ENCODE measurements at places on chromosomes 2 and 18.

DNA sequence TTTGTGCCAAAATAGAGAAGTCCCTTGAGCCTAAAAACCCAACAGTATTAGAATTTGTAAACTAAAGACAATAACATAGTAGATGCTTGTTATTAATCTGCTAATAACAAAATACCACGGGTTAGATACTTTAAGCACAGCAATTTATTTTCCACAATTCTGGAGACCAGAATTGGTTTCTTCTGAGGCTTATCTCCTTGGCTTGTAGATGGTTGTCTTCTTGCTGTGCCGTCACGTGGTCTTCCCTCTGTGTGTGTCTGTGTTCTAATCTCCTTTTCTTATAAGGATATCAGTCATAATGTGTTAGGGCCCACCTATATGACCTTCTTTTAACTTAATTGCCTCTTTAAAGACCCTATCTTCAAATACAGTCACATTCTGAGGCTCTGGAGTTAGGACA lies 260.1 kb downstream of the CYRIA start:
- DNase-seq: no peak

DNA sequence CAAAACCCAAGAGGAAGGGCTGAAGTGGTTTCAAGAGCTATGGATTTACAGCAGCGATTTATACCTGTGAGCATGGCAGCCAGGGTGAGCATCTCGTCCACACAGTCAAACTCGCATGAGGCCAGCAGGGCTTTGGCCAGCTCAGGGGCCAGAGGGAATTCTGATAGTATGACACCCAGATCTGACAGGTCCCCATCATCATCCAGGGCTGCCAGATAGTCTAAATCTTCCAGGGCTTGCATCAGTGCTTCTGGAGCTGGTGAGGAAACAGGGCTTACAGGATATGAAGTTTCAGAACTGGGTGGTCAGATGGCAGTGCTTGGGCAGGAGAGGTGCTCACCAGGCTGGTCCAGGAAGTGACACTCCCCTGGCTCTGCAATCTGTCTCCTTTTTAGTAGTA lies 3.5 kb downstream of the DQX1 start:
- DNase-seq: no peak

DNA sequence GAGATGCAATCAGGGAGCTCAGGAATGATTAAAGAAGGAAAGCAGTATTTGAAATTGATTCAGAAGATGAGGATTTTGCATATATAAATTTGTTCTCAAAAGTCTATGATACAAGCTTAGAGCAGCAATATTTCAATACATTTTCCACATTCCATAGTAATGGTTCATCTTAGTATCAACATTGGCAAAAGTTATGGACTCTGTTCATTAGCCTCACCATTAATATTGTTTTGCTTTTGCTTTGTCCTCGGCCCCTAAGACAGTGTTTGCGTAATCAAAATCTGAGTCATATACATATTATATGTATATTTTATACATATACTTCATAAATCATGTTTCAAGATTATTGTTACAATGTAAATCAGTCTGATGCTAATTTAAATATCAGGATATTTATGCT lies 176.6 kb downstream of the CNTNAP5 start:
- no peak for DNase-seq

GRCh38 chr2:46982351-46983064 lies 66.9 kb upstream of the MCFD2 start:
- DNase-seq: no peak

- no peak for DNase-seq
Observed at GRCh38 chr2:23293063-23293462, 91.9 kb upstream of the KLHL29 start.

GRCh38 chr2:240596491-240596931 lies 10.0 kb downstream of the CAPN10 start:
- DNase-seq: no peak

DNA sequence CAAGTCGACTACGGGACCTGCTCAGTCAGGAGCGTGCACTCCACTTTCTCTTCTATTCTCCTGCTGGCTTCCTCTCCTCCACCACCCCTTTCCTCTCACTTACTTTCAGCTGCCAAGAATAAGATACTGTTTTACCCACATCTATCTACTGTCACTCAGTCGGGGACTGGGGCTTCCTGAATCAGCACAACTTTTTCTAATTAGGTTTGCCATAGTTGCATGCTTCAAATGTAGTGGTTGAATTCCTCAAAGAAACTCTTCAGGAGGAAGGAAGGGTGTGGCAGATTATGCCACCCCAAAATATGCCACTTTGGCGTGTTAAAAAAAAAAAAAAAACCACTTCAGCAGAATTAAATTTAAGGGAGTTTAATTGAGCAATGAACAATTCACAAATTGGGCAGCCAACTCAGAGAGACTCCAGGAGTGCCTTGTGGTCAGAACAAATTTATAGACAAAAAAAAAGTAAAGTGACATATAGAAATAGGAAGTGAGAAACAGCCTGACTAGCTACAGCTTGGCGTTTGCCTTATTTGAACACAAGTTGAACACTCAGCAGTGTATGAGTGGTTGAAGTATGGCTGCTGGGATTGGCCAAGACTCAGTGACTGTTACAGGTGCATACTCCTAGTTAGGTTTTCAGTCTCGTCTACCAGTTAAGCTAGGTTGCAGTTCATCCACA lies 32.5 kb upstream of the RMDN2 start:
- DNase-seq: peak; percentile 31

DNA sequence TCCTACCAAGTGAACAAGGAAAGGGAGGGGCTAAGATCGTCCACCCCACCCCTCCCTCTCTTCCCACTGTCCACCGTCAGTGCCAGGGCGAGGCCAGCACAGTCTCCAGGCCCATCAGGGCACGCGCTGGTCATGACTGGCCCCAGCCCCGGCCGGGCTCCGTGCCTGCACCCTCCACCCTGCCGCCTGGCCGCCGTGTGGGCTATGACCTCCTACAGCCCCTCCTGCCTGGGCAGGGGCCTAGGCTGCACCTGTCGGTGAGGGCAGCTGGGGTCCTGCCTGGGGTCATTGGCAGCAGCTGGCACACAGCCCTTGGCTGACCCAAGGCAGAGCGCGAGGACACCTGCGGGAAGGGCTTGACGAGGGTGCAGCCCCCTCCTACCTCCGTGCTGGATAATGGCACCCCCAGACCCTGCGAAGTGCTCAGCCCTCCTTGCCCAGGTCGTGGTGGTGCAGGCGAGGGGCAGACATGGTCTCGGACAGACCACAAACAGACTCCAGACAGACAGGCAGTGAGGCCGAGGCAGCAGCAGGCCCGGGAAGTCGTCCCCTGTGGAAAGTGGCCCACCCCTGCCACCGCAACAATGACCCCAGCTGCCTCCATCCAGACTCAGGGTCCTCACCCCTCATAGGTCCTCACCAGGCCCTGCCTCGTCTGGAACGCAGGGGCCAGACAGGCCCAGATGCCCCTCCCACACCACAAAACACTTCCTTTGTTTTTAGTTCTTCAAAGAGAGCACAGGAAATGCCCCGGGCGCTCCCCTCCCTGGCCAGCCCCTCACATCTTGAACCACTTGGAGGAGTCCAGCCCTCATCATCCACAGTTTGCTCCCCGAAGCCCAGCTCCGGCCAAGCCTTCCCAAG lies 43.1 kb upstream of the GPC1 start:
- no peak for DNase-seq

DNA sequence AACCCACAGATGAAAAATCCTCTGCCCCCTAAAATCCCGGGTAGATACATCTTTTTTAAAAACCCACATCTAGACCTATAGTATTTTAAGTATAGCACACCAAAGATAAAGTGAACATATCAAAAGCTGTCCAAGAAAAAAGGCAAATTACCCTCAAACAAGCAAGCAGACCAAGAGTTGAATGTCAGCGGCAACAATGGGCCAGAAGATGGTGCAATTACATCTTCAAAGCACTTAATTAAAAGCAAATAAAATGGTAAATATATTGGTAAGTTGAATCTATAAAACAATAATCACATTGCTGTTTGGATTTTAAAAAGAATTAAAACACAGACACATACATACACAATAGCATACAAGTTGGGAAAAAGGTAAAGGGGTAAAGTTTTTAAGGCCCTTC lies 98.5 kb downstream of the MYOM1 start:
- no peak for DNase-seq

GRCh38 chr2:54675738-54676137 lies 47.7 kb upstream of the EML6 start:
- no peak for DNase-seq

- no peak for DNase-seq
Observed at GRCh38 chr2:228131833-228132232, 49.7 kb downstream of the SPHKAP start.

All from GM12891 (cell line).